ENCODE measurements at places on chromosomes 3 and 15.

GRCh38 chr15:42392309-42393024 is 33.2 kb downstream of the CAPN3 start:
- DNase-seq, result no peak

DNA sequence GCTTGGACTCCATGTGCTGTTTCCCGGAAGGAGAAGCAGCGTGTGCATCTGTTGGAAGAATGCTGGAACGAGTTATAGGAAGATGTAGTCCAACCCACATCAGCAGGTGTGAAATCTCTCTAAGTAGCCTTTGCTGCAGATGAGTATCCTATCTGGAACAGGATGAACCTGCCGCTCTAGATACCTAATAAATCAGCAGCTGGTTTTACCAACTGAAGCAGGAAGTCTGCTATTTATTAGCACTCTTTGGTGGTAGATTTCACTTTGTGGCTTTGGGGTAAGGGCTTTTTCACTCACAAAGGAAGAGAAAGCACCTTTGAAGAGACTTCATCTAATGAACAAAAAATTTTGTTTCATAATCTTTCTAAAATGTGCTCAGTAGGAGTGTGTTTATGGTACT is 66.4 kb downstream of the DCUN1D1 start:
- DNase-seq, result no peak

DNA sequence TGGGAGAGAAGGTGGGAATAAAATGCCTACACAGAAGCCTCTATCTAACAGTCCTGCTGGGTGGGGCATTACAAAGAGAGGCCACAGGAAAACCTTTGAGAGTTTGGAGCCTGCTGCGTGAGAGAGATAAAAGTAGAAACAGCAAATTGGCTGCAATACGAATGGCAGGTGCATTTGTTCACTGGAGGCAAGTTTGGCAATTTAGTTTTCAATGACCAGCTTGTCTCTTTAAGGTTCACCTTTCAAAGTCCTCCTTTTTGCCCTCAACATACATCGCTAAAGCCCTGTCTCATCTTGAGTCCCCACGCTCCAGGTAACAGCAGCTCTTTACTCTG is 405.7 kb downstream of the LSAMP start:
- DNase-seq, result no peak

DNA sequence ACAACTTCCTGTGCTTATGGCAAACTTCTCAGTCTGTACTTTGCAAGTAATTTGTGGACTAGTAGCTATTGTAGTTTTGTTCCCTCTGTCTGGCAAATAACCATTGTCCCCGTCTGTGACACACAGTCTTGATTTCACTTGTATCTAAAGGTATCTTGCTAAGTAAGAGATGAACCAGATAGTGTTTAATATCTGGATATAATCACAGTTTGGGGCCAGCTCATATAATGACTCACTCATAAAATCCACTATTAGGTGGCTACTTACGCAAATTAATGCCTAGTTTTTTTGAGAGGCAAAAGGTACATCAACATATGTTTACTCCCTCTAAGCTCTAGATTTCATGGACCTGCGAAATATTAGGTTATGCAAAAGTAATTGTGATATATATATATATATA is 30.4 kb downstream of the VGLL3 start:
- no peak for DNase-seq

DNA sequence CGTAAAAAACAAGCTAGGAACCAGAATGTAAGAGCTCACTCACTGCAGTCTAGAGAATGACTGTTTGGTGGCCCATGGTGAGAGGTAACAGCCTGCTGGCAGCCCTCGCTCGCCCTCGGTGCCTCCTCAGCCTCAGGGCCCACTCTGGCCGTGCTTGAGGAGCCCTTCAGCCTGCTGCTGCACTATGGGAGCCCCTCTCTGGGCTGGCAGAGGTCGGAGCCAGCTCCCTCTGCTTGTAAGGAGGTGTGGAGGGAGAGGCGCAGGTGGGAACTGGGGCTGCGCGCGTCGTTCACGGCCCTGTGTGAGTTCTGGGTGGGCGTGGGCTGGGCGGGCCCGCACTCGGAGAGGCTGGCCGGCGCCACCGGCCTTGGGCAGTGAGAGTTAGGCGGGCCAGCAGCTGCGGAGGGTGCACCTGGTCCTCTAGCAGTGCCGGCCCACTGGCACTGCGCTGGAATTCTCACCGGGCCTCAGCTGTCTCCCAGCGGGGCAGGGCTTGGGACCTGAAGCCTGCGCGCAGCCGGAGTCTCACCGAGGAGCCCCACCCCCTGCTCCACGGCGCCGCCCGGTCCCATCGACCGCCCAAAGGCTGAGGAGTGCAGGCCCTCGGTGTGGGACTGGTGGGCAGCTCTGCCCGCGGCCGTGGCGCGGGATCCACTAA is 420.6 kb downstream of the RBMS3 start:
- DNase-seq, result no peak

GRCh38 chr15:71939981-71940588 is 129.7 kb downstream of the NR2E3 start:
- no peak for DNase-seq

DNA sequence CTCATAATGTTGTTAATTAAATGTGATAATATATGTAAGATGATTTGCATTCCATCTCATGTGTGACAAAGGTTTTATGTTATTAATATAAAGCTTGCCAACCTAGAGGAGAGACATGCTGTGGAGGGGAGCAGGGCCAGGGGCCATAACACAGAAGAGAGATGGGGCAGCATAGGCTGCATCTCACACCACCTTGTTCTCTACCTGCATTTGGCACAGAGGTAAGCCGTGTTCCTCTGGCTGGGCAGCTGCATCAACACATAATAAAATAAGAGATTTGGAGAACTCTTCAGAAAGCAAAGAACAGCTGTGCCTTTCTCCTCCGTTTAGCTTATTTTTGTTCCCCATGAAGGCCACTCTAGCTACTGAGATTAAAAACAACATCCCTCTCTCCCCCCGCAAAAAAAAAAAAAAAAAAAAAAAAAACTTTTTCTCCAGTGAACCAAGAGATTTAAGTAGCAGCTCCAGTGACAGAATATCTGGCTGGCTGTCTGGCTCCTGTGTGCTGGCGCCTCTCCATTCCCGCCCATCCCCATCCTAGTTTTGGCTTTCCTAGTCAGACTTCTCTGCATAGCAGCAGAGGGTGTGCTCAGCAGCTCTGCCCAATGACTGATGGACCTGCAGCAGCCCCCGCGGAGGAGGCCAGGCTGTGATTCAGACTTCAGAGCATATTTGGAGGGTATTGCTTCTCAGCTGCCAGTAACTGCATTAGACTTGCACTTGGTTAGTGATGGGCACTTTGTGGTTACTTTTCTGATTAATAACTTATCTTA is 52.2 kb upstream of the STXBP5L start:
- DNase-seq, result no peak

- DNase-seq, result no peak
These were observed 5.6 kb downstream of the HES1 start for GRCh38 chr3:194141415-194142155.

DNA sequence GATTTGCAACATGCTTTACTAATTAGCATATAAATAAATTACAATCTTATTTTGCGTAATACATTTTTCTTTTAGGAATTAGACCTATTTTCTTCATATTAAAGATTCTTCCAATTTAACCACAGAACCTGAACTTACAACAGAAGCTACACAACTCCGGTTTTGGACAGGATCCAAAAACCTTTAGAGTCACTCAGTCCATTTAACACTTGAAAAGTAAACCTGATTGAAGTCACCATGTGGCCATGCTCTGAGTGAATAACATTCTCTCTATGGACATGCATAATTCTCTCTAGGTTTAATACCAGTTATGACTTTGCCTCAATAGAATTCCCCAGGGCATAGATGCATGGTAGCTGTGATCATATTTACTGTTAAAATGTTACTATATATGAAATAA is 751.0 kb downstream of the VGLL3 start:
- DNase-seq, result no peak

DNA sequence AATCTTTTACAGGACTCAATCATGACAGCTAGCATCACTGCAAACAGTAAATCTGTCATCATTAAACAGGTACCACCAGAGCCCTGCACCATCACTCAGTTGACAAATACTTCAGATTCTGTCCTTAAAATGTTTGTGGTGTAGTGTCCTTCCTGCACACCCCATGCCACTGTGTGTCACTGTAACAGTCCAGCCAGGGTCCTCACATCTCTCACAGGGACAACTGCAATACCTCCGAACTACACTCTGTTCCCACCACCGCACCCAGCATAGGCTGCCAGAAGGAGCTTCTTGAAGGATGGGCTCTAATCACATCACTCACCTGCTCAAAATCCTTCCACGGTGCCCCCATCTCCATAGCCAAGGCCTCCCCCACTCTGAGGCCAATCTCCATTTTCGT is 90.2 kb upstream of the FGF12 start:
- no peak for DNase-seq

DNA sequence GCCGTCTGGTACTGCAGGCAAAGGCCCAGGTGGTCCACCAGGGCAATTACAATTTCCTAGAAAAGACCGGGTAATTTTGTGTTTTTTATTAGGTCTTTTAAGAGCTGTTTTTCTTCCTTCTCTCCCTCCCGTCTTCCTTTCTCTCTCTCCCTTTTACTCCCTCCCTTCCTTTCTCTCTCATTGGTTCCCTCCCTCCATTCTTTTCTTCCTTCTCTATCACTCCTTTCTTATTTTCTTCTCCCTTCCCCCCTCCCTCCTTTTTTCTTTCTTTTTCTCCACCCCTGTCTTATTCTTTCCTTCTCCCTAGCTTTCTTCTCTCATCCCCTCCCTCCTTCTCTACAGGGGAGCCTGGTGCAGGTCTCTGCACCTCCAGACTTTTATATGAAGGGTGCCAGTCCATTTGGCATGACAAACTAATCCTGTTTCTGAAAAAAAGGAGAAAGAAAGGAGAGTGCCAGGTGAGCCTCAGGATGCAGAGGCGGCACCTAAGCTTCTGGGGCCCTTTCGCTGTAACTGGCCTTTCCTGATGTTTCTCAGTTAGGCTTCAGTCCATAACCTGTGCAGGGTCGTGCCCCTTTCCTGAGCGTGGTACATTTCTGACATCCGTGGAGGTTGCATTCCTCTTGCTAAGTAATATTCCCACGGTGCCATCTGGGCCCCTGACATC is 9.1 kb upstream of the ONECUT1 start:
- no peak for DNase-seq

DNA sequence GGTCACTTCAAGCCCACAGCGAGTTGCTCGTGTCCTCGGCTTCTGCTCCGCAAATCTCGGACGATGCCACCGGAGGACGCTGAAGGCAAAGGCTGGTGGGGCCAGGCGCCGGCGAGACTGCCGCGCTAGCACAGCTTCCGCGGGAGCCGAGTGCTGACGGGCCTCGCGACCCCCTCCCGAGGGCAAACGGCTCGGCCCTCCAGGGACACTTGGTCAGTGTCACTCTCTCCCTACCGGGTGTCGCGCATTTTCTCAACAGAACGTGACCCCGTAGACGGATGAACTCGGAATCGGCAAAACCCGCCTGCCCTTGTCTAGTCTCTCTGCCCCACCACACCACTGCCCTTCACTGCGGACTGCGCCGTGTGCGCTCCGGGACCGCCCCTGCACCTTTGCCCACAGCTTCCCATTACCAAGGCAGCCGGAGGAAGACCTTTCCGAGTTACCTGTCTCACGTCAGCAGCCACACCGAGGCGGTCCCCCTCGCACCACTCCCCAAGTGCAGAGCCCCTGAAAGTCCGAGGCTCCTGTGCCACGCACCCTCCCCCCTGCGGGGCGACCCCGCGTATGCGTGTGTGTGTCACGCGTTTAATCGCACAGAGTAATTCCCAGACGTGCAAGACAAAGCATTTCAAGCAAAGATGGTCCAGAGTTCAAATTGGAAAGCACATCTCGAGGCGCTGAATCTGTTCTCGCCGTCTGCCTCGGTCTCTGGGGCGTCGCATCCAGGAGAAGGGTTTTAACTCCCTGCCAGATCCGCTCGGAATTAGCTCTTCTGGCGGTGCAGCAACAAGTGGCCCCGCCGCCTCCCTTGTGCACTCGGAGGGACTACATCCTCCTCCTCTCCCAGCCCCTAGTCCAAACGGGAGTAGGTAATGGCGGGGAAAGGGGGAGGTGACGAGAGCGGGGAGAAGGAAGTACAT is 245.0 kb upstream of the TOPAZ1 start:
- DNase-seq, result no peak

- no peak for DNase-seq
These were observed 113.9 kb downstream of the OXNAD1 start for GRCh38 chr3:16378920-16379319.

- DNase-seq, result no peak
These were observed 219.8 kb downstream of the ROBO2 start for GRCh38 chr3:77259694-77260093.

- no peak for DNase-seq
These were observed 6.5 kb upstream of the GSK3B start for GRCh38 chr3:120100711-120101110.
